ENCODE measurements at places on chromosomes 2 and 18.

- DNase-seq = peak; percentile 7
Measured at GRCh38 chr2:241009601-241010530, 11.4 kb downstream of the SNED1 start.

DNA sequence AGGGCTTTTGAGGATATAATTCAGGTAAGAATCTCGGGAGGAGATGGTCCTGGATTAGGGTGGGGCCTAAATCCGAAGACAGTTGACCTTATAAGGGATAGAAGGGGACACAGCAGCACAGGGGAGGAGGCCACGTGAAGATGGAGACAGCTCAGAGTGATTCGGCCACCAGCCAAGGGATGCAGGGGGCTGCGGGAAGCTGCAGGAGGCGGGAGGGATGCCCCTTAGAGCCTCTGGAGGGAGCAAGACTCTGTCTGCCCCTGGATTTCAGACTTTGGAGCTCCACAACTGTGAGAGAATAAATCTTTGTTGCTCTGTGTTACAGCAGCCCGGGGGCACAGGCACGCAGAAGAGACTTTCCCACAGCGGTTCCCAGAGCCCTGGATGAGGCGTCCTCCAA, 143.7 kb downstream of the ASB1 start:
- no peak for DNase-seq

DNA sequence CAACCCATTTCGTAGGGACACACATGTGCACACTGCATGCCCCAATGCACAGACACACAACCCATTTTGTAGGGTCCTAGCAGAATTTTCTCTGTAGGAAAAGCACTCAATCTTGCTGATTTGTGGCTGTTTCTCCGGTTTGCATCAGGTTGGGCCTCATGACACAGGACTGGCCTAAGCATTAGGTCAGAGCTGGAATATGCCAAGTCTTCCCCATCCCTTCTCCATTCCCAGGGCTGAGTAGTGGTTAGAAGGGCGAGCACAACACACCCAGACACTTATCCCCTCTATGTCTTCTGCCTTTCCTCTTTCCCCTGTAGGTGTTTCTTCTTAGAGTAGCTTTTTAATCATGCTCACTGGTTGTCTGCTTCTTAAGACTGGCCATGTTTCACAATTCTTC, 295.9 kb downstream of the SOX11 start:
- DNase-seq = no peak

DNA sequence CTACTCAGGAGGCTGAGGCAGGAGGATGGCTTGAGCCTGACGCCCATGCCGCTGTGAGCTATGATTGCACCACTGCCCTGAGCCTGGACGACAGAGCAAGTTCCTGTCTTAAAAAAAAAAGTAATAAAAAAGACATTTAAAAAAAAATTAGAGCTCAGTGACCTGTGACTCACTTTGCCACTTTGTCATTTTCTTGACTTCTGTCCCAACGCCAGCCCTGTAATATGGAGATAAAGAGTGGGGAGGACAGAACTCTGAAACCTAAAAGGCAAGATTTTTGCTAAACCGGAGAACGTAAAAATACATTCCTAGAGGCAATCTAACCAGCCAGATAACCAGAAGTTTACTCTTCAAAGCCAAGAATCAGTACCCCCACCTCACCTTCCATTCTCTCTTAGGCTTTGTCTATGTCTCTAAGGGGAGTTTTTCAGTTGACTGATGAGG, 49.0 kb downstream of the PRKRA start:
- DNase-seq = no peak

GRCh38 chr18:27713738-27714095, 463.2 kb downstream of the CDH2 start:
- DNase-seq = no peak

GRCh38 chr2:32715981-32716380, 88.1 kb downstream of the TTC27 start:
- DNase-seq = no peak

DNA sequence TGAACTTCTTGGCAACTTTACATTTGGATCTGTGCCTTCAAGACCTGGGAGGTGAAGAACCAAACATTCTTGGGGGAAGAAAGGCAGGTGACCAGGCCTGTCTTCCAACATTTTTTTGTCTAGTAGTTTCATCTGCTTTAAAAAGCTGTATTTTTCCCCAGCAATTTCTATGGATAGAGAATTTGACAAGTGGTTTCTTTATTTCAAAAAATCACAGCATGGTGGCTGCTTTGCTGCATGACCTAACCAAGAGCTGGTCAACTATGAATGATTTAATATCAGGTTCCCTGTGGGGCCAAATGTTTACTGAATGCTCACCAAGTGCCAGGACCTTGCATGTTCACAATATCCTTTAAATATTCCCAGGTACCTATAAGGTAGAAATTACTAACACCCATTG, 19.1 kb downstream of the LRP2 start:
- no peak for DNase-seq

- no peak for DNase-seq
Measured at GRCh38 chr2:28623582-28624405, 127.8 kb upstream of the PPP1CB start.

- DNase-seq = no peak
Measured at GRCh38 chr2:217252181-217252580, 392.3 kb upstream of the TNP1 start.

DNA sequence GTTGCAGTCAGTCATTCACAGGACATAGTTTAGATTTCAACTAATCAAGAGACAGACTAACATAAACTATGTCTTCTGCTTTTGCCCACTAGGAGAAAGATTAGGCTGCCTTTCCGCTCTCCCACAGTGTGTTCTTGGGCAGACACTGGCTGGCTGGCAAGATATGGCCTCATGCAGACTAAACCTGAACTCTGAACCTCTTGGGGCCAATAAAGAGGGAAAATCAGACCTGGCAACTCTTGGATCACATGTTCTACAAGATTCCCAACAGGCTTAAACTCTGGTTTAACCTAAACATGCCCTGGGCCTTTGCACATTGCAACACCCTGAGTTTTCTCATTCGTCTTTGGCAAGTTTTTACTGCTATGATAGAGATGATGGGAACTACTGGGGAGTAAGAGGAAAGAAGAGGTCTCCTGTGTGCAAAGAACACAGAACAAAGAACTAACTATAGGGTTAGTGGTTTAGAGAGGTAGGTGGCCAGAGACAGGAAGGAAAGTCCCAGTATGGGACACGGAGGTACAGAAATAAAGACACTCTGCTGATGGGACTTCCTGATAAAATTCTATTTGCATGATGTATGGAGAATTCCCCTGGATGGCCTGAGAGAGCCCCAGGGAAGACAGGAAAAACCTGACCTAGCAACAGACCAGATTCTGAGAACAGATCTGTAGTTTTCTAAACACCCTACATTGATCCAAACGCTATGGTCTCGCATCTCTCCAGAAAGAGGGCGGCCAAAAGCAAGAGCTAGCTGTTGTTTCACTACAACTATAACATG, 2.0 kb upstream of the ATRAID start:
- no peak for DNase-seq

GRCh38 chr2:58631986-58632385, 390.9 kb upstream of the FANCL start:
- DNase-seq = no peak

DNA sequence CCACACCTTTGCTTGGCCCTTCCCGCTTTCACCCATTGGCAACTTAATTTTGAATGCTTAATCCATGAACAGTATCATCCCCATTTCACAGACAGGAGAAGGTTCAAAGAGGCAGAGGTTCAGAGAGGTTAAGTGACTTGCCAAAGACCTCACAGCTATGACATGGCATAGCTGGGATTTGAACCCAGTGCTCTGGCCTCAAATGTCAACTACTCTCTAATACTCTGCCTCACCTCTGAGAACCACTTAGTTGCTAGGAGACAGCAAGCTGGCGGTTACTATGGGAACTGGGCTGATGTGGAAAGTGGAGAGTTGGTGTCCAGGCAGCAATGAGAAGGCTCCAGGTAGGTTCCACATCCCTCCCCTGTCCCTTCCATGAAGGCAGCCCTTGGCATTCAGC, 15.8 kb upstream of the PRSS56 start:
- DNase-seq = no peak

GRCh38 chr2:205022841-205023240, 477.6 kb downstream of the PARD3B start:
- no peak for DNase-seq

GRCh38 chr18:32478317-32478716, 7.6 kb upstream of the GAREM1 start:
- DNase-seq = no peak

DNA sequence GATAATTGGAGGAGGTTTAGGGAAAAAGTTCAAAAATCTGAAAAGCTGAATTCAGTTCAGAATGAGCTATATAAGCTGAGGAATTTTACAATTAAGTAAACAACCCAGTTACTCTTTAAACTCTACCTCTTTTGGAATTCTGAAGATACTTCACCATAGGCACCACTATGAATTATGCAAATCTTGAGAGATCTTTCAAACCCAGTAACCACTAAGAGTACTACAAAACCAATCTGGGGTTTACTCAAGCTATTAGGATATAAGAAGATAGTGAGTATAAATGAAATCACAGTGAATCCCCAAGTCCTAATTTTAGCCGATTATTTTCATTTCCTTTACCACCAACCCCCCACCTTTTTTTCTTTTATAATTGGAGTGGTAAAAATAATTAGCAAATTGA, 6.0 kb upstream of the CTLA4 start:
- no peak for DNase-seq

GRCh38 chr2:40353231-40353630, 98.7 kb downstream of the SLC8A1 start:
- no peak for DNase-seq

DNA sequence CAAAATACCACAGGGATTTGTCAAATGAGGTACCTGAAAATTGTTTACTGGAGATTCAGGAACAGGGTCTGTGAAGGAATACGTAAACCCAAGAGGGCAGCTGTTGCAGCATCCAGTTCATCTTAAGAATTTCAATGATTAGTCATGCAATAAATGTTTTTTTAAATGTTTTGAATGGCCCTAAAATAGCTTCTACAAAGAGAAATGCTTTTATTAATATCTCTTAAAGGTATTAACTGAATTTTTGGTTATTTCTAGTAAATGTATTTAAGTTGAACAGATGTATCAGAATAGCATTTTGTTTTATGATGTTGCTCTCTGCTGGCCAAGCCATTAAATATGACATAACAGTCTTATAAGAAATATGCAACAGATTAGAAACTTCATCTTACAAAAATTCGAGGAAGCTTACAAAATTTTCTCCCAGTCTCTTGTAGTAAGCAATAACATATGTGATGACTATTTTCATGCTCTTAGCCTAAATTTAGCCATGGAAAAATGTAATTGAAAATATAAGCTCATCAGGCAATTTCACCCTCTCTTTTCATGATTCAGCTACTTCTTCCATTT, 863.9 kb downstream of the SUCLG1 start:
- DNase-seq = no peak

GRCh38 chr2:150618245-150618895, 130.9 kb upstream of the RND3 start:
- no peak for DNase-seq

DNA sequence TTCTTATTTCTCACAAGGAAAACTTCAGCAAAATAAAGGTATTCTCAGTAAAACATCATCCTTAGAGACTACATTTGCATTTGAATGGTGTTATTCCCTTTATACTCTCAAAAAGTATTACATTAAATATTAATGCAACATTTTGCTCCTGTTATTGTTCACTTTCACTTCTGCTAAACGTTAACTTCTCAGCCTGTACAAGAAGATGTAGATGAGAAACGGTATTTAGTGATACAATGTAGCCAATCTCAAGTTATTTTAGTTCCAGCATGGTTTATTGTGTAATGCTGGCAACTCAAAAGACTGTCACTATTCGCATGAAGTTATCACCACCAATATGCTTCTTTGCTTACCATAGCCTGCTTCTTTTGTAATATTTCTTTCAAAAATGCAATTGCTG, 514.1 kb downstream of the CPS1 start:
- no peak for DNase-seq

DNA sequence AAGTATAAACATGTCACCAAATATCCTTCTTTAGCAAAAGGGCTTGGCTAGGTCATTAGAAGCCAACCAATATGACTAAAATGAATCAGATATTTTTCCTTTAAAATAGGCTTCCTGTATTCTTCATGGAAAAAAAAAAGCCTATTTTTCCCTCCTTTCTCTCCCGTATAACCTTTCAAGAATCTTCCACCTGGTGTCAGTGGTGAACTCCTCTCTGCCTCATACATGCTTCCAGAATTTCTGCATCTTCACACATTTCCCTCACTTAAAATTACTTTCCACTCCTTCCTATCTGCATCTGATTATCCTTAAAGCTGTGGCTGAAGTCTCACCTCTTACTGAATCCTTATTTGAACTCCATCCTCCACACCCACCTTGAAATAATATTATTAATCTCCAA, 116.9 kb upstream of the FANCL start:
- no peak for DNase-seq

DNA sequence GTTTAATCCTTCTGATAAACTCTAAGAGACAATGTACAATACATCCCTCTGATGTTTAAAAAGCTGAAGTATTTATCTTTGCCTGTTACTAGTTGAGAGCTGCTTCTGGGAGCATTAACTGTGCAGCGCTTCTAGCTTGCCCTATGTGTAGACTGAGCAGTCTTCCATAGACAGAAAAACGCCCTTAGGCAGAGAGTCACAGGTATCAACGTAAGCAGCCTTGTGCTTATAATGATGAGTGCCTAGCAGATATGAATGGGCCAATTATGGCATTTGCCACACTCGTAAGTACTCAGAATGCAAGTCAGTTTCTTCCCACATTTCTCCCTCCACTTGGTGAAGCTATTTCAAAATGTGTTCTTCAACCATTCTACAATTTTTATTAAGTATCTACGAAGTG, 731.1 kb upstream of the SLC8A1 start:
- DNase-seq = no peak

DNA sequence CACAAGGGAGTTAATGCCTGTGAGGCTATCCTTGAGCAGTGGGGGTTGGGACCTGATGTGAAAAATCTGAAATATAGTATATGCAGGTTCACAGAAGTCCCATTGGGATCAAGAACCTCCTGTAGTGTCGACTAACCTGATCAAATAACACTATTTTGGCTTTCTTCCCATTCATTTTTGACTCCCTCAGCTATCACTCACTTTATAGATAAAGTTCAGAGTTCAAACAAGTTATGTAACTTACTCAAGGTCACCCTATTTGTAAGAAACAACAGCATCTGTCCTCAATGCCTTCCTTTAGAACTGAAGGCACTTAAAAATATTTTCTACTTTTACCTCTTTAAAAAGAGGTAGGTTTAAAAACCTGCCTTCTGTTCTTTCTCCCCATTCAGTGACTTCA, 341.6 kb downstream of the DPP10 start:
- DNase-seq = no peak

GRCh38 chr2:26769089-26769761, 5.1 kb downstream of the SLC35F6 start:
- DNase-seq = peak; percentile 66

Data from tibial nerve (tissue), 4 donors.